ENCODE measurements at places on chromosomes 13 and 19.

GRCh38 chr19:41219924-41220567 lies 1.0 kb downstream of the AXL start:
- DNase-seq = no peak

- DNase-seq = no peak
Observed at GRCh38 chr13:112849500-112849899, 119.5 kb upstream of the MCF2L start.

GRCh38 chr13:82011355-82011754 lies 1670.4 kb upstream of the SPRY2 start:
- no peak for DNase-seq

GRCh38 chr19:18708452-18709231 lies 25.2 kb downstream of the CRTC1 start:
- DNase-seq = no peak

DNA sequence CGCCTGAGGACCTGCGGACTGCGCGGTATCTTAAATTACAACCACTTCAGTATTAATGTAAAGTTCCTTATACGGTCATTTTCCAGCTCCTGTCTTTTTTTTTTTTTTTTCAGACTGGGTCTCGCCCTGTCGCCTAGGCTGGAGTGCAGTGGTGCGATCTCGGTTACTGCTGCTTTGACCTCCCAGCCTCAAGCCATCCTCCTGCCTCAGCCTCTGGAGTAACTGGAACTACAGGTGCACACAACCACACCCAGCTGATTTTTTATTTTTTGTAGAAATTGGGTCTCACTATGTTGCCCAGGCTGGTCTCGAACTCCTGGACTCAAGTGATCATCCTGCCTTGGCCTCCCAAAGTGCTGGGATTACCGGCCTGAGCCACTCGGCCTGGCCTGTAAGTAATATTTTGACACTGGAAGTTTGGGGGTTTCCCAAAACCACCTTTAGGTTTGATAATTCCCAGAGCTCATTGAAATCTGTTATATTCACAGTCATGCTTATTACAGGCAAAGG lies 406 bp upstream of the EID2B start:
- no peak for DNase-seq

- no peak for DNase-seq
Observed at GRCh38 chr13:84118839-84119409, 236.7 kb upstream of the SLITRK1 start.

DNA sequence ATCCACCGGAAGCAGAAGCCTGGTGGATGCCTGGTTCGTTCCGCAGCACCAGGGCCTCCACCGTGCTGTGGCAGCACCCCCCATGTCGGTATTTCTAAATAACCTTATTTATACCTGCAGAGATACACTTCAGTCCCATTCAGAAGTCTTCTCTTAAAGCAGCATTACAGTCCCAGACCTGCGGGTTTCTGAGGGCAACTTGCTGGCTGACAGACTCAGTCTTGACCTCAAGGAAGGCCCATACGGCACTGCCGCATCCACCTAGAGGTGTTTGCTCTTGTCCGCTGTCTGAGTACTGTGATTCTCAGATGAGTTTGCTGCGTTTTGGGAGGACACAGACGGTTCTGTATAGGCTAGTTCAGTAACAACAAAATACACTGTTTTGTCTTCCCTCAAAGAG lies 16.9 kb upstream of the TEX29 start:
- no peak for DNase-seq

- DNase-seq = no peak
Observed at GRCh38 chr13:49248622-49249002, 887 bp downstream of the CDADC1 start.

GRCh38 chr13:59514316-59514715 lies 649.4 kb downstream of the DIAPH3 start:
- no peak for DNase-seq

DNA sequence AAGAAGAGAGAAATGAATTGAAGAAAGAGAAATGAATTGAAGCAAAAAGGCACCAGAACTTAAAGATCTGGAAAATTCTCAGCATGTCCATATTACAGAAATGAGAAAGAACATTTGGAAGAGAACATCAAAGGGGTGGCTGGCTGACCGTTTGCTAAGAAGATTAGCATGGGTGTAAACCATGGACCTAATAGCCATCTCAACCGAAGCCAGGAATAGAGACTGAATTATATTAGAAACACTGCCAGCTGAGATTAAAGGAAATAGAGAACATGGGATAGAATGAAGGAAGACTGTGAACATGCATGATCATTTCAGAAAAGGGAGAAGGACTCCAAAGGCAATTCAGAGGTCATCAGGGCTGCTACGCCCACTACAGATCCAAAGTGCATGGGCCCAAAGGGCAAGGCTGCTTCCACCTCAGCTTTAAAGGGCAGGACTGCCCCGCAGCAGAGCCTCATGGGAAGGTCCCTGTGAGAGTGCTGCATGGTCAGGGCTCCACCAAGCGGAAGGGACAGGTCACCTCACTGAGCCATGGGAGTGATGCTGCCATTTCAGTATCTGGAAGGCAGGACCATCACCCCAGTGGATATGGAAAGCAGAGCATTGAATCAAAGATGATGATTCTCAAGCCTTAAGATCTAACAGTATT lies 23.1 kb downstream of the FNDC3A start:
- no peak for DNase-seq

DNA sequence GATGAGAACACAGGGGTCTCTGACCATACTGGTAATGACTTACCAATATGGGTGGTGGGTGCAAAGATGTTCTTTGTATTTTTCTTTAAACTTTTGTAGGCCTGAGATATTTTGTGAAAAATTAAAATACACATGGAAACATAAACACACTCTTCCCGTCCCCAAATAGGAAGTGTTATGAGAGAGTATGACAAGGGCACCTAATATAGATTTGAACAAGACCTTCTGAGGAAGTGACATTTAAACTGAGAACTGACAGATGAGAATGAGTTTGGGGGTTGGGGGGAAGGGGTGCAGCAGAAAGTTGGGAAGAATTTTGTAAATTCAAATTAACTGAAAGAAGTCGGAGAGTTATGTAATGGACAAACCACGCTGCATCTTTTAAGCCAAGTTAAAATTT lies 224.2 kb downstream of the RGCC start:
- DNase-seq = no peak

- DNase-seq = no peak
Observed at GRCh38 chr13:31167490-31167889, 5.8 kb upstream of the HSPH1 start.

DNA sequence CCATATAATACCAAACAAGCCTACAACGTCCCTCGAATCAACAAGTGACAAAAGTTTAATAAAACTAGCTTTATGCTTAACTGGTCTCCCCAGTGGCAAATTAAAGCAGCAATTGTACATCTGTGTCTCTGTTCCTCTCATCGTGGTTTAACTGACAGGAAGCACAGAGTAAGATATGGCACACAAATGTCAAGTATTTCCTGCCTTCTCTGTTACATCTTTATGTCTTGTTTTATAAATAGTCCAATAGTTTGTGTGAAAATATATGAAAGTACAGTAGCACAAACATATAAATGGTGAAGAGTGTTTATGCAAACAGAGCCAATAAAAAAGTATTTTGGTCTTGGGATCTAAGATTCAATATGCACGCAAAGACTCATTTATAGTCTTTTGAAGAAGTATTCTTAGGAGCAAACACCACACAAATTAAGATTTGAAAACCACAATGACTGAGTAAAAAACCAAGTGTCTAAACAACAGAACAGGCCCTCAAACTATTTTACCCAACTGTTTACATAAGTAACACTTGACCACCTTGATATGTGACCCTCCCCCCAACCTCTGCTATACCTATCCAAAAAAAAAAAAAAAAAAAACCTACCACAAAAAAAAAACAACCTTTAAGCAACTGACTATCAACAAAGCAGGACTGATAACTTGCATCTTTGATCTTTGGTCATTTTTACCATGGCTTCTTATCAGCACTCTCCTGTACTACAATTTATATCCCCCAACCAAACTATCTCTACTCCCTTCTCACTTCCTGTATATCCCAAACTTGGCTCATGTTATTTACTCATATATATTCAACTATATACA lies 14.0 kb downstream of the ELF1 start:
- no peak for DNase-seq

DNA sequence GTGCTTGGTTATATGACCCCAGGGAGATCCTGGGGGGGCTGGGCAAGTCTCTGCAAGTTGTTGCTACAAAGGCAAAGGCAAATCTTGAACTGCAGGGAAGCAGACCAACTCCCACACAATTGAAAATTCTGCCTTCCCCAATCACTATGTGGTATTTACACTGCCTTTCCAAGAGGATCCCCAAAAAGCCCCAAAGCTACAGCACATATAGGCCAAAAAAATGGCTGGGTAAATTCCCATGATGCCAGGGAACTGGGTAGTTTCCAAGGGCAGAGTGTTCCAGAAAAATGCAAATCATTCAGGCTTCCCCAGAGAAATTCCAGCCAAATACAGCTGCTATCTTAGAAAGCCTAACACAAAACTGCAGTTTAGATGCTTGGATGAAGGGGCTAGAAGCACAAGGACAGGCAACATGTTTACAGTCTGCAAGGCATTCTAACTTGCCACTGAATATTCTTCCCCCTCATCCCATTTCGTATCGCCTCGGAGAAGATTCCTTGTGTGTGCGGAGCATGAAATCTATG lies 6.2 kb downstream of the FOXO1 start:
- no peak for DNase-seq

DNA sequence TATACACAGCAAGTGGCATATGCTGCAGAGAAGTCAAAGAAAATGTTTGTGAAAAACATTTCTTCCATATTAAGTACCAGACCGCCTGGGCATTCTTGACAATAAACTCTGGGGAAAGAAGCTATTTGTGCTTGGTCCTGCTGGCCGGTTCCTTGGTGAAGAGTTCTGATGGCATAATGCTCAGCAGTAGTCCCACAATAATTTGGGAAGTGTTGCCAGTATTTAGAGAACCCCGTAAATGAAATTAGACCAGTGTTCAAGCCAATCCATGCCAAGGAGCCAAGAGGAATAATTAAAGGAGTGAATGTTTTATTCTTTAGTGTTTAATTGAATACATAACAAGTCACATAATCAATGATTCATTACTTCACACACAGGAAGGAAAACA lies 6.3 kb downstream of the KCTD12 start:
- no peak for DNase-seq

DNA sequence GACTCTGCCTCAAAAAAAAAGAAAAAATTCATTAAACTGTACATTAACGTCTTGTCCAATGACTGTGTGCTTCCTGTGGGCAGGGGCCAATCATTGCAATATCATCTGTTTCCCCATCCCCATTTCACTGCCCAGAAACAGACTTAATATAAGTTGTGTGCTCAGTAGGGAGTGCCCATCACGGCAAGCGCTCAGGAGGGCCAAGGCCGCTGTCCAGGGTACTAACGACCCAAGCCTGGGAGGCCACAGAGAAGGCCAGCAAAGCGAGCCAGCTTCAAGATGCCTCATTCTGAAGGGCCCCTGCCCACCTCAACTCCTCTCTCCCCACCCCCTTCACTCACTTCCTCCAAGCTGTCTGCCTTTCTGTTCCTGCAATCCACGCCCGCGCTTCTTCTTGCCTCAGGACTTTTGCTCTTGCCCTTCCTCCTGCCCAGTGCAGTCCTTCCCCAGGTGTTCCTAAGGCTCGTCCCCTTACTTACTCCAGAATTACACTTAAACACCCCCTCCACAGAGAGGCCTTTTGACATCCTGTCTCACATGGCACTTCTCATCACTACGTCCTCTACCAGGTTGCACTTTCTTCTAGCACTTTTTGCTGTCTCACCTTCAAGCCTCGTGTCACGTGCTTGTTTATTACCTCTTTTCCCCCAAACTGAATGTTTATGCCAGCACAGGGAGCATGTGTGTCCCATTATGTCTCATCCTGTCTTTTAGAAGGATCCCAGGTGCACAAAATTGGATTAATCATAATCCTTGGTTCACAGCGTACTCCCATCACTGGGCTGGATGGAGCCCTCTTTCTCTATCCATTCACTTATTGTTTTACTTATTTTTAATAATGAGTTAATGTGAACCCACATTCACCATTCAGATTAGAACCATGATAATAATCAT lies 11.3 kb upstream of the POU2F2 start:
- DNase-seq = peak; percentile 64

DNA sequence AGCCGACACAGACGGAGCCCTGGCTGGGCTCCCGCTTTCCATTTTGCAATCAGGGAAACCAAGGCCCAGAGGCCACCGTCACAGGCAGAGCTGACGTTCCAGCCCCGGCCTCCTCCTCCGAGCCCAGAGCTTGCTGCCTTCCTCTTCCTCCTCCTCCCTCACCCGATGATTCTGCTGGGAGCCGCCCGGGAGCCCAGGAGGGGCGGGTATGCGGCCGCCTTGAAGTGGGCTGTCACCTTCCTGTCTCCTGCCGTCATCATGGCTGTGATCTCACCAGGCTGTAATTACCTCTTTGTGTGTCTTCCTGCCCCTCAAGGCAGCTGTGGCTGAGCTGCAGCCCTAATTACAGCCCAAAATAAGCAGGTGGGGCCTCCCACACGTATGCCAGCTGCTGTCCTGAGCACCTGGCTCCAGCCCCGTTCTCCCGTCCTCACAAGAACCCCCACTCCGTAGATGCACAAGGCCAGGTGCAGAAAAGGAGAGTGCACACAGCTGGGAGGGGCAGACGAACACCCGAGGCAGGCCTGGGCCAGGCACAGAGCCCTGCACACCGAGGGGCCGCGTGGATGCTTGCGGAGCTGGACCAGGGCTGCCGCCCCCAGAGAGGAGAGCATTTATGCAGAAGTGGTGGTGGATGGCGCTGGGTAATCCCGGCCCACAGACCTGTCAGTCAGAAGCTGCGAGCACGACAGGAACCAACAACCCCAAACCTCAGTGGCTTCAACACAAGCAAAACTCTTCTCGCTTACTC lies 4.0 kb downstream of the TPGS1 start:
- no peak for DNase-seq

DNA sequence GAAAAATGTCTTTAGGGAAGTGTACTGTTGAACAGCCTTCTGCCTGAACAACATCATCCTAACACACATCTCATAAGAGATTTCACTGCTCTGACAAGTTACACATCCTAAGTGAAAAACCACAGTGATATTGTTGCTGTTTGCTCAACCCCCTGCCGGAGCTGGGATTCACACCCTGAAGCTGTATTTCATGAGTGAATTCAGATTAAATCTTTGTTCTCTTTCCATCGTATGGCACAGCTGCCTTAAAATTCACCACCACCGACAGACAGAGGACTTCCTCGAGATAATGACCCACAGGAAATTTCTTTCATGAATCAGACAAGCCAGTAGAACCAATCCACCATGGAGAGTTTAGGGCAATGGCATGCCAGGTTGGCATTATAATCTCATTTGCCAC lies 280.8 kb downstream of the DCT start:
- no peak for DNase-seq

DNA sequence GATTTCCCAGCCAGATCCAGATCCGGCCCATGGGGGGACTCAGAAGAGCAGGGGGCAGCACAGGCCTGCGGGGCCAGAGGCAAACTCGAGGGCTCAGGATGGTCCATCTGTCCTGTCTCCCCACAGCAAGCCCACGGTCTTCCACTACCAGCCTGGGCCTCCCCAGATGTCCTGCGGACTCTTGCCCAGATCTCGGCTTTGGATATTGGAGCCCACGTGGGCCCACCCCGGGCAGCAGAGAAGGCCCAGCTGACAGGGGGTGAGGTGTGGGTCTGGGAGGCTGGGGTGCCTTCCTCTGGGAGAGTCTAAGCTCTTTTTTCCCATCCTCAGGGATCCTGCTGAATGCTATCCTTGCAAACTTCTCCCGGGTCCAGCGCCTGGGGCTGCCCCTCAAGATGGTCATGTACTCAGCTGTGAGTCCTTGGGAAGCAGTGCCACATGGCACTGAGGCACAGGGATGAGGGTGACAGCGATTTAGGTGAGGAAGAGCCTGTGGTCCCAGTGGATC lies 3.4 kb downstream of the ACP4 start:
- DNase-seq = no peak
